Pericardium fibroblast (primary cell): ENCODE measurements at places on chromosomes 1 and 21. TPM values are rescaled to one million over a fixed set of nuclear protein-coding genes. Genes with fewer than 3 reads are reported as not detected.

Gene TMEM240
- total RNA-seq = 4.1 and 6.1 TPM in 2 replicates

Gene TIE1
- total RNA-seq = 1.5 and 8.1 TPM in 2 replicates

Gene RIPK4
- total RNA-seq = under 0.01 TPM in 1 of 2 replicates, not detected in the other

Gene CAMSAP2
- 13.7 and 14.0 TPM in 2 replicates for total RNA-seq

Gene CRYZ
- total RNA-seq = 15.8 and 20.7 TPM in 2 replicates

Gene GRIK3
- not detected in 2 replicates for total RNA-seq

Gene LRIF1
- 10.9 and 11.6 TPM in 2 replicates for total RNA-seq

Gene OR2L8
- total RNA-seq = not detected in 2 replicates

Gene CLEC20A
- total RNA-seq = not detected in 2 replicates

Gene CFHR5
- not detected in 2 replicates for total RNA-seq

Gene HSD3B2
- total RNA-seq = not detected in 2 replicates
